ENCODE measurements at places on chromosomes 5 and 9. TPM values are rescaled to one million over a fixed set of nuclear protein-coding genes. Genes with fewer than 3 reads are reported as not detected.

Gene CDH6
- polyA plus RNA-seq: 0.87 TPM

Gene FLT4
- 3.4 TPM for polyA plus RNA-seq

Gene RNF145
- polyA plus RNA-seq: 60.6 TPM

Gene STPG3
- 0.43 TPM for polyA plus RNA-seq

Gene SPINK5
- 41.6 TPM for polyA plus RNA-seq

Gene SPATA31E1
- 0.02 TPM for polyA plus RNA-seq

DNA sequence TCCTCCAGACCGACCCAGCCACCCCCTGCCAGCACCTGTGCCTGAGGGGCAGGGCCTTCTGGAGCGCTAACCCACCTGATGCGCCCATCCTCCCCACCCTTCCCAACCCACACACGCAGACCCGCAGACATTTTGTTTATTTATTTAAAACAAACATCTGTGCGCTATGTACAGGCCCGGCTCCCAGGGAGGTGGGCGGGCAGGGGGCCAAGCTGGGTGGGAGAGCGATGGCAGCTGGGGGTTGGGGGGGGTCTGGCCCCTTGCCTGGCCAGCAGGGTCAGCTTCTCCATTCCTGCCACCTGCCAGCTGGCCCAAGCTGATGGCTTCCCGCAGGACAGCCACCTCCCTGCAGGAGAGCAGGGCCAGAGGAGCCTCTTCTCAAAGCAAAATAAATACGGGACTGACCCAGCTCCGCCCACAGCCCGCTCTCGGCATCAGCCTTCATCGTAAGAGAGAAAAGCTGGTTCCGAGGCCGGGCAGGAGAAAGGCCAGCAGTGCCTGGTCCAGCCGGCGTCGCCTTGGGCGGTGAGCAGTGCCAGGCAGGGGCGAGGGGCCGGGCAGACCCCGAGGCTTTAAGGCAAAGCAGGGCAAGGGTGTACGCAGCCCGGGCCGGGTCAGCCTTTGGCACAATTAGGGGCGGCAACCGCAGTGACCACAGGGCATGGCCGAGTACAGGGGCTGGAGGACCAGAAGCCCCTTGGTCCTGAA, 10.9 kb upstream of the CLIC3 start:
- H3K4me1 ChIP-seq: no peaks in the 10 kb centered on the region
- no peaks in the 10 kb centered on the region for H3K27me3 ChIP-seq
- peaks cover 8% of the 10 kb centered on the region for H3K36me3 ChIP-seq

GRCh38 chr5:33338336-33339110, 102.2 kb upstream of the TARS1 start:
- no peaks in the 10 kb centered on the region for H3K4me1 ChIP-seq
- no peak for DNase-seq
- no peak overlapping the region for H3K27ac ChIP-seq
- H3K36me3 ChIP-seq: no peaks in the 10 kb centered on the region
- no peak overlapping the region for H3K4me3 ChIP-seq

GRCh38 chr9:87184956-87185642, 237.8 kb upstream of the GAS1 start:
- no peak overlapping the region for H3K27ac ChIP-seq
- H3K4me3 ChIP-seq: no peak overlapping the region
- H3K4me1 ChIP-seq: no peaks in the 10 kb centered on the region

DNA sequence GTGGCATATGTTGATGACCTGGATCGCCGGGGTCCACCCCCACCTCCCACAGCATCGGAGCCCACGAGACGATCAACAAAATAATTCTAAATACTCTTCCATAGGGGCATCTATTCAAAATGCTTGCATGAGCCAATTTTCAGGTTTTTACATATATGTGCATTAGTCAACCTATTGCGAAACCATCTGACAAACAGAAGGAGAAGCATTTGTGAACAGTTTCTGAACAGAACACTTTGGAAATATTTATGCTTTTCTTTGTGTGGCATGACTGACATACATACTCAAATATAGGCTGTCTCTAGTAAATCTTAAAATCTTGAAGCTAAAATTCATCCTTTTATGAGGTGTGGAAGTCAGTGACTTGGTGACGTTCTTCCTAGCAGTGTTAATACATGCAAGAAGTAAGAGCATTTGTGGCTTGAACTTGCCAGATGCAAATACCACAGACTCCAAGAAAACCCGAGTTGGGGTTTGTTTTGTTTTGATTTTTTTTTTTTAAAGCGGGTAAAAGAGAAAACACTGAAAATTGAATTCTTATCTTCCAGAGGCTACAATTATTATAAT, 5.3 kb downstream of the GPR151 start:
- H3K4me3 ChIP-seq: no peak overlapping the region
- H3K4me1 ChIP-seq: no peaks in the 10 kb centered on the region
- DNase-seq: no peak
- no peaks in the 10 kb centered on the region for H3K27me3 ChIP-seq
- H3K27ac ChIP-seq: no peak overlapping the region

DNA sequence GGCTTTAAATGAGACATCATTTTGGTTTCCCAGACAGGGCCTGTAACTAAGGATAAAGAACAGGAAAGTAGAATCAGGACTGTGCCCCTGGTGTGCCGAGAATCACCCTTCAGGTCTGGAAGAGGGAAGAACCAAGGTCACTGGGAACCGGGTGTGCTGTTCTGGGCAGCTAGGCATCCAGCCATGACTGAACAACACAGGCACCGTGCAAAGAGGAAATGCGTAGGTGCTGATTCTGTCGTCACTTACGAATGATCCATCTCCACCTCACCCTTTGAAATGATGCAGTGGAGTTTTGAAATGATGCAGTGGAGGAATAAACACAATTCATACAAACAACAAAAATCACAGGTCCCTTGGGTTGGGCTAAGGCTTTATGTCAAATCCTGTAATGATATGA, 64.4 kb downstream of the MAP1B start:
- peaks cover 12% of the 10 kb centered on the region for H3K27me3 ChIP-seq
- no peak overlapping the region for H3K4me3 ChIP-seq
- no peak overlapping the region for H3K27ac ChIP-seq
- DNase-seq: no peak
- no peaks in the 10 kb centered on the region for H3K36me3 ChIP-seq

GRCh38 chr5:43432486-43433375, 20.5 kb upstream of the CCL28 start:
- no peaks in the 10 kb centered on the region for H3K27me3 ChIP-seq
- no peak overlapping the region for H3K4me3 ChIP-seq
- no peak for DNase-seq
- no peaks in the 10 kb centered on the region for H3K36me3 ChIP-seq
- H3K27ac ChIP-seq: no peak overlapping the region

DNA sequence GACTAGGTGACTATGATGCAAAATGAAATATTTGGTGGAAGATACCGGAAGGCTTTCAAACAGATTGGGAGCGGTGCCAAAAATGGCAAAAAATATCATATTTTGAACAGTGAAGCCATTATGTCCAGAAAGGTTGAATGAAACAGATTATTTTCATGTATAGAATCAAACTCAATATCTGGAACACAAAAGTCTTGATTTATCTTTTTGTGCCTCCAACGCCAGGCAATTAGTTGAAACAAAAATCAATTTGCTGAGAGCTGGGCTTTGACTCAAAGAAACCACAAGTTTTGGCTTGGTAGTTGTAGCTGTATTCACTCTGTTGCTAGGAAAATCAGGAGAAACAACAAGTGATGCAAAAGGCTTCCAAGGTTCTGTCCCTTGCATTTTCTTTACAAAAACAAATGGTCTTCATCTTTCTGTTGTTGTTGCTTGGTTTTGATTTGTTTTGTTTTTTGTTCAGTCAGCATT, 421.7 kb upstream of the TYRP1 start:
- H3K27ac ChIP-seq: no peak overlapping the region
- H3K4me3 ChIP-seq: no peak overlapping the region
- DNase-seq: no peak
- no peaks in the 10 kb centered on the region for H3K36me3 ChIP-seq
- H3K4me1 ChIP-seq: no peaks in the 10 kb centered on the region

DNA sequence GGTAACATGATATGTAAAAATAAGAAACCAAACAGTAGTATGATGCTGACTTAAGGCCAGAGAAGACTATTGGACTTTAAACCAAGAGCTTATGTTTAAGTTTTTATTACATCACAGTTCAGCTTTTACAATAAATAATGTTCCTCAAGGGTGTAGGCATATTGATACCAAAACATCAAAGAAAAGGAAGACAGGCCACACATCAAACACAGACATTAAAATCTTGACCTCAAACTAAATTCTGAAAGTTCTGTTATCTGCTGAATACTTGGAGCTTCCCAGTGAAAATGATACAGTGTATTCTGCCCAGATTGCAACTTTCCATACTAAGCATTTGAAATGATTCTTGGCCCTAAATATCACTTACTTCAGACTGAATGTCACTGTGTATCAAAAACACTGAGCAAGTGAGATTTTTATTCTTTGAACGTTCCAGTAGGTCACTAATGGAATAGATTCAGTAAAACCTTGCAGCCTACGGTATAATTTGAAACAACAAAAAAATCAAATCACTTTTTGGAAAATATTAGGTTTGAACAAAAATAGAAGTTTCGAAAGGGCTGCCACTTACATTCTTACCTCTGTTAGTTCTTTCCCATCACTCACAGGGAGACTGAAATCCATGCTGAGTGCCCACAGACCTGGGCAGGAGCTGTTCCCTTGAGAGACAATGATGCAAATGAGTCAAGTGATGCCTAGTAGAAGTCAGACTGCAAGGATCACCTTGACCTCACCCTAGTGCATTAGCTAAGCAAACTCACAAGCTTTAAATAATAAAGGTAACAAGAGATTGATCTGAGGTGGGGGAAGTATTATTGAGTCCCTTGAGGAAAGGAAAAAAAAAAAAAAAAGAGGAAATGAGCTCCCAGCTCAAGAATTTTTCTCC, 2.5 kb downstream of the LPAR1 start:
- H3K27me3 ChIP-seq: peaks cover 32% of the 10 kb centered on the region
- H3K27ac ChIP-seq: no peak overlapping the region
- H3K36me3 ChIP-seq: no peaks in the 10 kb centered on the region
- H3K4me1 ChIP-seq: peaks cover 2% of the 10 kb centered on the region
- DNase-seq: no peak

- H3K27ac ChIP-seq: no peak overlapping the region
- H3K4me1 ChIP-seq: no peaks in the 10 kb centered on the region
- no peaks in the 10 kb centered on the region for H3K36me3 ChIP-seq
- H3K4me3 ChIP-seq: no peak overlapping the region
Measured at GRCh38 chr9:36864491-36865410, 169.3 kb downstream of the PAX5 start.

DNA sequence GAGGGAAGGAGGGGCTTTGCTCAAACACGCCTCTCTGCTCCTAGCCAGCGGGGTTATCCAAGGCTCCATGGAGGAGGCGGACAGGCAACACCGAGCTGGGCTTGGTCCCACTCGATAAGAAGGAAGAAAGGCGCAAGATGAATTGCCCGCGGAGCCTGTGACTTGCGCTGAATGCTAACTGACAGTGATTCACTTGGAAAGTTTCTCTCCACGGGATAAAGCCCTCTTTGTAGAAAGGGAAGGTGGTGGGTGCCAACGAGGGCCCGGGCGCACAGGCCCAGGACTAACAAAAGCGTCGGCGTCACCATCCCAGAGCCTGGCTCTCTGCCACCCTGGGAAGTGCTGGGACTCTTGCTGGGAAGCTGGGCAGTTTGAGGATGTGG, 76.0 kb downstream of the VAV2 start:
- H3K36me3 ChIP-seq: no peaks in the 10 kb centered on the region
- H3K27me3 ChIP-seq: no peaks in the 10 kb centered on the region
- H3K4me1 ChIP-seq: no peaks in the 10 kb centered on the region
- DNase-seq: no peak

DNA sequence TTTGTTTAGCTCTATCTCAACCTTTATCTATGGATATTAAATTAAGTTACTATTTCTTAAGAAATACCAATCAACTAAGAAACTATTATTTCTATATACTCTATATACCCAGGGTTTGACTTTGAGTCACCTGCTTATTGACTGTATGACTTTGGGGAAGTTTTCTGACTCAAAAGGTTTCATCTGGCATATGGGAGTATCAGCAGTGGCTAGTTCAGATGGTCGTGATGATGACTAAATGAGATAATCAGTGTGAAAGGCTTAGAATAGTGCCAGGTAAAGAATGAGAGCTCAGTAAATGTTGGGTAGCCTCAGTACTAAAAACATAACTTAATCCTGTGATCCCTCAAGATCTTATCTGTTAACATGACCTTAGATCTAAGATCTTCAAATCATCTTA, 179.7 kb upstream of the ISL1 start:
- no peaks in the 10 kb centered on the region for H3K36me3 ChIP-seq
- H3K4me1 ChIP-seq: no peaks in the 10 kb centered on the region
- DNase-seq: no peak
- no peak overlapping the region for H3K4me3 ChIP-seq
- no peak overlapping the region for H3K27ac ChIP-seq
- no peaks in the 10 kb centered on the region for H3K27me3 ChIP-seq

- H3K27me3 ChIP-seq: no peaks in the 10 kb centered on the region
- no peak overlapping the region for H3K4me3 ChIP-seq
- no peak for DNase-seq
- no peaks in the 10 kb centered on the region for H3K4me1 ChIP-seq
- no peak overlapping the region for H3K27ac ChIP-seq
Measured at GRCh38 chr9:14383294-14383693, 69.4 kb upstream of the NFIB start.

DNA sequence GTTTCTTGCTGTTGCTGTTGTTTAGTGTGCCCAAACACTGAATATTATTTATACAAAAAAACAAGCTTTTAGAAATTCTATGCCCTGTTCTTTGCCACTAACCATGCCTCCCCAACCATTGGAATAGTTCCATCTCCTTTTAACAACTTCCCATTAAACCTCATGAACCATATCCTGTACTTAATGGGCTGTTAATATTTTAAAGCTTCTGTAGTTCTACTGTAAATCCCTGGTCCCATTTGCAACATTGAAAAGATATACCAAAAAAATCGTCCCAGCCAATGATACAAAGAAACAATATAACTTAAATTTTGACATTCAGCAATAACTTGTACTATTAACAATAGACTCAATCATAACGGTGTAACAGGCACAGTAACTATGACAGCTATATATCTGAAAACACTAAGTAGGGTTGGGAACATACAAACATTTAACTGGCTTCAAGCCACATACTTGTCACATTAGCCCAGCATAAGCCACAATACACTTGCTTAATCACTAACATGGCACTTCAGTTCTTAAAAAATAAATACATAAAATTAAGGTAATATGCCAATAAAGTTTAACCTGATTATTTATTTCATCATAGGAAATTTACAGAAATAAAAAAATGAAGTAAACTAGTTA, 86.1 kb downstream of the ADAMTS6 start:
- no peak overlapping the region for H3K4me3 ChIP-seq
- H3K27ac ChIP-seq: no peak overlapping the region
- H3K36me3 ChIP-seq: no peaks in the 10 kb centered on the region
- H3K27me3 ChIP-seq: no peaks in the 10 kb centered on the region

GRCh38 chr9:114503009-114503408, 2.3 kb downstream of the WHRN start:
- H3K4me1 ChIP-seq: peaks cover 43% of the 10 kb centered on the region
- peak overlapping the region; percentile 58 for H3K4me3 ChIP-seq

- DNase-seq: no peak
- H3K4me1 ChIP-seq: peaks cover 19% of the 10 kb centered on the region
- no peaks in the 10 kb centered on the region for H3K27me3 ChIP-seq
- no peak overlapping the region for H3K4me3 ChIP-seq
- H3K36me3 ChIP-seq: peaks cover 37% of the 10 kb centered on the region
Measured at GRCh38 chr9:87537625-87538024, 40.0 kb downstream of the DAPK1 start.

- no peak for DNase-seq
- no peaks in the 10 kb centered on the region for H3K4me1 ChIP-seq
- H3K27me3 ChIP-seq: no peaks in the 10 kb centered on the region
- no peak overlapping the region for H3K27ac ChIP-seq
- no peaks in the 10 kb centered on the region for H3K36me3 ChIP-seq
Measured at GRCh38 chr9:107759823-107760166, 270.2 kb upstream of the KLF4 start.

- no peaks in the 10 kb centered on the region for H3K4me1 ChIP-seq
- no peak within 1 kb of the TSS for H3K27ac ChIP-seq
- H3K27me3 ChIP-seq: no peaks in the 10 kb centered on the region
Measured at GRCh38 chr9:100577776-100578448, at the start of gene CAVIN4. CAVIN4 (plus strand) TSS chr9:100578079; CDS start chr9:100578144, 65 bp downstream.
